ENCODE measurements at places on chromosomes 5 and 9.
A peak's percentile ranks its signal among the peaks of the same experiment; 100 is the strongest.

- DNase-seq = no peak
These were observed 112.8 kb upstream of the SAP30L start for GRCh38 chr5:154333016-154333415.

- peak; percentile 71 for DNase-seq
These were observed 215.7 kb downstream of the ATPSCKMT start for GRCh38 chr5:10034001-10034400.

DNA sequence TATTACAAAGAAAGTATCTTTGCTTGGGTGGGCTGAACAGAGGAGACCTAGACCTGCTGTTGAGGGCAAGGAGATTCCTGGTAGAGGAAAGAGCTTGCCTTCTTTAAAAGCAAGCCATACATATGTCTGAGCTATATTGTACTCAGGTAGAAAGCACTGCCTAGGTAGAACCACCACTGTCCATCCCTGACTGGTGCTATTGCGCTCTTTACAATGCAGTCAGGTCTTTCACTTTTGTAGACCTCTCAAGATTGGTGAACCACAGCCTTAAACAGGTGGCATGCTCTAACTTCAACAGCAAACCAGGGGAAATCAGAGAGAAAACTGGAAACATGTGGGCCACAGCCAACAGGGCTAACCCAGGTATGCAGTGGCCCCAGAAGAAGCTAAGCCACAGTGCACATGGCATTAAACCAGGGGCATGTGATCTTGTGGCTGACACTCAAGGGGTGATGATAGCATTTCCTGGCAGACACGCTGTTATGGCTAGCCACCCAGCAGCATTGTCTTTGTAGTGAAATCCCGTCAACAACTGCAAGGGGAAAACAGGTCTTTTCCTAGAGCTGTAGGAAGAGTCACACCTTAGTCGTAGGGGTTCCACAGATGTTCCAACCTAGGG, 253.9 kb upstream of the PCSK5 start:
- DNase-seq = no peak

DNA sequence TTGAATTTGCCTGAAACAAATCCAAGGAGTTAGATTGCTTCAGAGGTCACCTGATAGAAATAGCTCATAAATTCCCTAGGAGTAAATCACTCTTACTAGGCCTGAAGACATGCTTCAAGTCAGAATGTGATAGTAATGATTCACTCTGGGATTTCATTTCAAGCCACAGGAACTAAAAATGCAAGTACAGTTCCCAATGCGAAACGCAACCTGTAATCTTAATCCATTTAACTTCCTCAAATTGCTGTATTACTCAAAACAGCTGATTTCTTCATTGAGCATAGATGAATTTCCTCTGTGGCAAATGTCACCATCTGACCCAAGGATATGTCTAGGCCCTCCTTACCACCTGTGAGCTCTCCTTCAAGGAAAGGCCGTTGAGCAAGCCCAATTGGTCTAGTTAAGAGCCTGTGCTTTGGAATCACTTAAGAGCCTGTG, 32.1 kb upstream of the IL6ST start:
- no peak for DNase-seq

- no peak for DNase-seq
These were observed 67.3 kb downstream of the SNX30 start for GRCh38 chr9:112817860-112818203.

DNA sequence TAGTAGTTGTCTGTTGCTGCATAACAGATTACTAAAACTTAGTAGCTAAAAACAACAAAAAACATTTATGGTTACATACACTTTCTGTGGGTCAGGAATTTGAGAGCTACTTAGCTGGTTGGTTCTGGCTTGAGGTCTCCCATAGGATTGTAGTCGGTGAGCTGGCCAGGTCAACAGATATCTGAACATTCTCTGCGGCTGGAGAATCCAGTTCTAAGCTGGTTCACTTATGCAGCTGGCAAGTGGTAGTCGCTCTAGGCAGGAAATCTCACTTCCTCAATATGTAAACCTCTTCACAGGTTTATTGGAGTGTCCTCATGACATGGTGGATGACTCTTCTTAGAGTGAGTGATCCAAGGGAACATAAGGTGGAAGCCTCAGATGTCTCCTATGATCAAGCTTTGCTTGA, 65.7 kb upstream of the TNFAIP8 start:
- no peak for DNase-seq

GRCh38 chr5:116441223-116441622, 133.4 kb downstream of the SEMA6A start:
- peak; percentile 38 for DNase-seq

DNA sequence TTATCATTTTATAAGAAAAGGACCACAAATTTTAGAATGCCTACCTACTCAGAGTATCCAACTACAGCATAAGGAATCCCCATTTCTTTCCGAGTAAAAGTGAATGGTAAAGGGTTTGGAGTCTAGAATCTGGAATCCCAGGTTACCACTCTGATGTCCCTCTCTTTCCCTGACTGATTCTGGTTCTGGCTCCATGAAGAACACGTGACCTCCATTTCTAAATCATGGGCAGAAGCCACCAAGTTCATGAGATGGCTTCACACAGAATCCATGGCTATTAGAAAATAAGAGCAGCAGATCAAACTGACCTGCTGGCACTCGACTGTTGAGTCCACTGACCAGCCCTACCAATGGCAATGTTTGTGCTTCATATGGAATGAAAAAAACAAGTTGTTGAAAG, 40.7 kb downstream of the PFDN1 start:
- no peak for DNase-seq

- DNase-seq = no peak
These were observed 598.3 kb upstream of the FAM174A start for GRCh38 chr5:99936911-99937310.

- DNase-seq = no peak
These were observed 143.2 kb downstream of the C9orf152 start for GRCh38 chr9:110064803-110065202.

- DNase-seq = no peak
These were observed 81.2 kb downstream of the PRLR start for GRCh38 chr5:35149041-35149440.

GRCh38 chr9:127921557-127922120, 4.8 kb upstream of the ST6GALNAC4 start:
- no peak for DNase-seq

All from SHP77 (cell line).